ENCODE measurements at places on chromosomes 3 and 15.
A peak's percentile ranks its signal among the peaks of the same experiment; 100 is the strongest.

DNA sequence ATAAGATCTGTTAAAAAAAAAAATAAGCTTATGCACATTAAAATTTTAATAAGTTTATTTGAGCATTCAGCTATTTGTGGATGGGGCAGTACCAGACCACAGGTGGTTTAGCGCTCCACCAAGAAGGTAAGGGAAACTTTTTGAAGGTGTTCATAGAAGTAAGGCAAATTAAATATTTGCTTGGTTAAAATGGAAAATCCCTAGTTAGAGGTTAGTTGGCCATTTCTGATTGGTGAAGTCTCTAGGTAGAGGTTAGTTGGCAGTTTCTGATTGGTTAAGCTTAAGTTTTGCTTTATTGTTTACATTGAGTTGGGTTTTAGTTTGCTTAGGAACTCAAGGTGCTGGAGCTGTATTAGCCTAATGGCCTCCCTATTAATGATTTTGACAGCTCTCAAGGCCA, 30.7 kb downstream of the SCN11A start:
- DNase-seq, result no peak

DNA sequence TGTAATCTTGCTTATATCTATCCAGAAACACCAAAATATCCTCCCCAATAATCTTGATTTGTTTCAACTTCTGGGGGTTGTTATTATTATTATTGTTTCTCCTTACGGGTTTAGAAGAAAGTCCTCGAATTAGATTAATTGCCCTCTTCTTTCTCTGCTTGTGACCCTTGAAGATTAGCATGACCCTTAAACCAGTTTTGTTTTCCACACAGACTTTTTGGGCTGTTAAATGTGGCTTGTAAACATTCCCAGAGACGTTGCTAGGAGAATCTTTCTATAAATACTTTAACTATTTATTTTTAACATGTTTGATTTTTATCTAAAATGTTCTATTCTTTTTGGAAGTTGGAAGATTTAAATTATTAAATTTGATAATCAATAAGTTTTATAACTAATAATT, 4.3 kb upstream of the SUCNR1 start:
- no peak for DNase-seq

DNA sequence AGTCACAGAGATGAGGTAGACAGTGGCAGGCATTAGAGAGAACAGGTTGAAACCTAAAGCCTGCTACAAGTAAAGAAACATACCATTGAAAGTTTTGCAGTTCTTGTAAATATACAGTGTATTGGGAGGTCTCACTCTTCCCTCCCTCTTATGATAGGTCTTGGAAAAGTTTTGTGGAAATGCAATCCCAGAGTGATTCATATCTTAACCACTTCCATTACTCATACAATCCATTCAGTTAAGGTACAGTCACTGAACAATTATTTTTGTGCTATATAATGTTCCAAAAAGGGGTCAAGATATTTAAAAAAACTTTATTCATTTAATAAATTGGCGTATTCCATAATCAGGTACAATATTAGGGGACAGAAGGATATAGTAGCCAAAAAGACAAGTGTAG, 737.7 kb upstream of the ALCAM start:
- no peak for DNase-seq

GRCh38 chr3:36736301-36736700, 28.1 kb downstream of the DCLK3 start:
- DNase-seq, result no peak

GRCh38 chr3:8638994-8639658, 5.5 kb downstream of the SSUH2 start:
- DNase-seq, result peak; percentile 64

GRCh38 chr3:121836064-121836463, 1.1 kb downstream of the EAF2 start:
- no peak for DNase-seq

DNA sequence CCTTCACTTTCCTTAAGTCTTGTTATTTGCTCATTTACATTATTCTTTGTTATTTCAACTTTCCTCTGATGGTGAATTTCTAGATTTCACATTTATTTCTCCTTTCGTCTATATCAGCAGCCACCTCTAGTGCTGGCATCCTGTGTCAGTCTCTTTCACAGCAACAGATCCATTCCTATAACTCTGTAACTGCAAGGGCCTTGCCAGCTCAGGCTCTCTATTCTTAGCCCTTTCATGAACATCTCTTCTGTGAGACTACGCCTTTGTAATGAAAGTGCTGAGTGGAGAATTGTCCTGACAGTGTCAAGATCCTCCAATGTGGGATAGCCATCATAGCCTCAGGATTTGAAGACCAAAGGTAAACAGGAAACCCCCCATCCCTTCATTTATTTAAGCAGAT, 3.9 kb upstream of the SCG3 start:
- no peak for DNase-seq

DNA sequence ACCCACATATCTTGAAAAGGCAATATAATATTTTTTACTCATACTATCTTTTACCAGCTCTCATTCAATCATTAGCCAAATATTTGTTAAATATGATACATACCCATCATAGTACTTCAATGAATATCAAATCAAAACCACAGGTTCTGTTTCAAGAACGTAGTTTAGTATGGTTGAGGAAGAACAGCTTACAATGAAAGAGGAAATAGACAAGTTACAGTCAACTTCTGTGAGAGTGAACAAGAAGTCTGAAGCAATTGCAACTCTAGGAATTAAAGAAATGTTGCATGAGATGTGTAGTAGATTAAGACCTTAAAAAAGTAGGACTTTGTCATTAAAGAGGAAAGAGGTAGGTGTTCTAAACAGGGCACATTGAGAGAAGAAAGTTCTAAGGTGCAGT, 9.3 kb downstream of the BCHE start:
- DNase-seq, result no peak

DNA sequence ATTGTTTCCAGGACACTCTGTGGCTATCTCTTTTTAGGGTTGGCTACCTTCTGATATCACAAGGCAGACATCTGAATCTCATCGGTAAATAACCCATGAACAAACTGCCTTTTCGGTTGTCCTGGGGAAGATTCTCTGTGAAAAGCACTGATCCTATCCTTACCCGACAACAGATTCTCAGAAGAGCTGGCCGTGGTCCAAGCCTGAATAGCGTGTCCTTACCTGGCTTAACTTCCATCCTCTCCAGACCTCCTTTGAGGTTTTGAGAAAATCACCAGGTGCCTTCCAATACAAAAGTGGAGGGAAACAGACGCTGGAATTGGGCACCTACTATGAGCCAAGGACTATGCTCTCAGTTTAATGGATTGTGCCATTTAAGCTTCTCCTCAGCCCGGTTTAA, 87.4 kb upstream of the ARHGEF3 start:
- DNase-seq, result no peak

DNA sequence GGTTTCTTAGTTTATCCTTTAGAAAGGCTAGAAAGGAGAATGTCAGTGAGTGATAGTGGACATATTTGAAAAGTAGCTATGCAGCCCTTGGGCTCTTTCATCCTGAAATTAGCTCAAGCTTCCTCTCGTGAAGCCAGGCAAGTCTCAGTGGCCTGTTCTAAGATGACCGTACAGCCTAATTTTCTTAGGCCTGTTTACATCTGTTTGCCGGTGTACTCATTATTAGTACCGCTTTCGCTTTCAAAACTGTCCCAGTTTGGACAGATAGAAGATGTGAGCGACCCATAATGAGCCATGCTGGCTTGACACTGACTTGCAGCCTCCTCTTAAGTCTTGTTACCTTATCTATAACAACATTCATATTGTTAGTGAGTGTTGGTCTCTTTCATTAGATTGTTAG, 5.7 kb upstream of the ARL14 start:
- no peak for DNase-seq

DNA sequence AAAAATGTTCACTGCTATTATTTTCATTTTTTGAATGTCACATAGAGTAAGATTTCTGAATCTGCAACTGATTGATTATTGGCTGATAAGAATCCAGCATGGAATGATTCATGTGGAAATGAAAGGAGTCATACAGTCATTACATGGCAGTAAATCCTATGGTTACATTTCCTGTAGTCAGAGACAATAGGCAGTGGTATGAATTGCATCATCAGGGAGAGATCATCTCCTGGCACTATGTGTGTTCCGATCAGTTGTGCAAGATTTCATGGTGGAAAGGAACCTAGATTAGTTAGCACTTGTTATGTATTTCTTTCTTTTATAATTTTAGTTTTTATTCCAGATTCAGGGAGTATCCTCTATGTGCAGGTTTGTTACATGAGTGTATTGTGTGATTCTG, 38.8 kb downstream of the SLC12A1 start:
- no peak for DNase-seq

DNA sequence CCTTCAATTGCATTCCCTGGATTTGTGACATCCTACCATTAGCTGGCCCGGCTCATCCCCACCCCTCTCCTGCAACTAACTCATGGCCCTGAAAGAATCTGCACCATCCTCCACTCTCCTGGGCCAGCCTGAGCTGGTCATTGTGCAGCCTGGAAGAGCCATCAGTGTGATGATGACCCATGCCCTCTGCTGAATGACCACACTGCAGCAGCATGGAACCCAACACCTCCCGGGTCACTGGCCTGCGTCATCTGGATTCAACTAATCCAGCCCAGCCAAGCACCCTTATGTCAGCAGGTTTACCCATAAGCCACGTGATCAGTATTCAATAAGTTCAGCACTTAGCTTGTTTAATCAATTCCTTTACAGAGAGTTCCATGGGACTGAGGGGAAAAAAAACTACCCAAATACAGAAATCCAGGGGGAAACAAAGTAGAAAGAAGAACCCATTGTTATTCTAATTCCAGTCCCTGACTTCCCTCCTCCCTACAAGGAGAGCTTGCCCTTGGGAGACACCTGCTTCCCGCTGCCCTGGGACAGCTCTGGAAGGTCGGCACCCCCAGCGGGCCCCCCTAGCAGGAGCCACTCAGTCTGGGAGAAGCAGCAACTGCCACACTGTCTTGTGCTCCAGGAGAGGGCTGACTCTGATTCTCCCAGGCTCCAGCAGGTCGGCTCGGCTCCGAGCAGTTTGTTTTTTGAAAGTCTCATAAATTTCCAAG, 309.1 kb upstream of the TLE3 start:
- DNase-seq, result no peak

- no peak for DNase-seq
These were observed 14.5 kb upstream of the KBTBD12 start for GRCh38 chr3:127900536-127900935.

- no peak for DNase-seq
These were observed 18.0 kb upstream of the RAP2B start for GRCh38 chr3:153144071-153144470.

DNA sequence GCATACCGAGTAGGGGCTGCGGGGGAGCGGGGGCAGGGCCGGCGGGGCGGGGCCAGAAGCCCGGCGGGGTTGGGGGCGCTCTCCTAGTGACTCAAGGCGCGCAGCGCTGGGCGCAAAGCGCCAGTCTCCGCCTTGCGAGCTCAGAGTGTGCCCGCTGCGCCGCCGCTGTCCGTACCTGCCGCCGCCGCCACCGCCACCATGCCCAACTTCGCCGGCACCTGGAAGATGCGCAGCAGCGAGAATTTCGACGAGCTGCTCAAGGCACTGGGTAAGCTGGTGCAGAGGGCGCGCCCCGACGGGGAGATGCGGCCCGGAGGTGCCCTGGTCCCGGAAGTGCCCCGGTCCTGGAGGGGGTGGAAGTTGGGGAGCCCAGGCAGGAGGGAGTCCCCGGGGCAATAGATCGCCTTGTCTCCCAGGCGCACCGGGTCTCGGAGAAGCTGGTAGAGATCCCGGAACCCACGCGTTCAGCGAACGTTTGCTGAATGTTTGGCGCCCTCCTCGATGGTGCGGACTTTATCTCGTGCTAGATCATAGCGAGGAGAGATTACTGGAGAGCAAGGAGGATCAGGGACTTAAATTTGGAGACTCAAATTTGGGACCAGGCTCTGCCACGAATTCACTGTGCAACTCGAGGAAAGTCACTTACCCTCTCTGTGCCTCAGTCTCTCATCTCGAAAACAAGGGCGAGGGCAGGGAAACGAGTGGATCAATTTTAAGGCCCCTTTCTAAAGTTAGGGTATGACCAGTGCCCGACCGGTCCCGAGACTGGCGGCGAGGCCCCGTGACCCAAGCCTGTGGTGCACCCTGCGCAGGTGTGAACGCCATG, at the start of gene CRABP1:
TSS of gene CRABP1 (plus strand) at position 123 of the 826 bp plus-strand sequence. CDS start at position 199, 76 bp downstream.
- no peak for DNase-seq

GRCh38 chr3:4409971-4410573, 57.0 kb downstream of the SUMF1 start:
- no peak for DNase-seq

DNA sequence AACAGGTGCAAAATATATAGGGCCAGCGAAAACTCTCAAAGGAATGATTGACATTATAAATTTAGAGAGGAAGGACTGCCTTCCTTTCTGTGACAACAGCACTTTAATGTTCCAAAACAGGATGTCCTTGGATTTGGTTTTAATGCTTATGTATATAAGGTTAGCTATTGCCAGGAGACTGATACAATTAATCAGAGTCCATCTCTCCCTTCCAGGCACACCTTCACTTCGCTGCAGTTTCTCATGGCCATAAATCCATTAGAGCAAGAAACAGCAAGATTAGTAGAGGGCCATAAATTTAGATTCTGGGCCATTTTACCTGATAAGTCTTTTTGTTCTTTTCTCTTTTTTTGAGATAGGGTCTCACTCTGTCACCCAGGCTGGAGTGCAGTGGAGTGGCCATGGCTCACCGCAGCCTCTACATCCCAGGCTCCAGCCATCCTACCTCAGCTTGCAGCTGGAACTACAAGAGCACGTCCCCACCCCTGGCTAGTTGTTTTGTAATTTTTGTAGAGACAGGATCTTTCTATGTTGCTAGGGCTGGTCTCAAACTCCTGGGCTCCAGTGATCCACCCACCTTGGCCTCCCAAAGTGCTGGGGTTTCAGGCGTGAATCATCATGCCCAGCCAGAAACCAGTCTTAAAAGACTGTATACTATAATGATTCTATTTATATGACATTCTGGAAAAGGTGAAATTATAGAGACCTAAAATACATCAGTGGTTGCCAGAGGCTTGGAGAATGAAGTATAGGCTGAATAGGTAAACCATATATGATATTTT, 15.7 kb upstream of the TFRC start:
- DNase-seq, result no peak

GRCh38 chr3:16831846-16832245, 52.9 kb upstream of the PLCL2 start:
- no peak for DNase-seq

DNA sequence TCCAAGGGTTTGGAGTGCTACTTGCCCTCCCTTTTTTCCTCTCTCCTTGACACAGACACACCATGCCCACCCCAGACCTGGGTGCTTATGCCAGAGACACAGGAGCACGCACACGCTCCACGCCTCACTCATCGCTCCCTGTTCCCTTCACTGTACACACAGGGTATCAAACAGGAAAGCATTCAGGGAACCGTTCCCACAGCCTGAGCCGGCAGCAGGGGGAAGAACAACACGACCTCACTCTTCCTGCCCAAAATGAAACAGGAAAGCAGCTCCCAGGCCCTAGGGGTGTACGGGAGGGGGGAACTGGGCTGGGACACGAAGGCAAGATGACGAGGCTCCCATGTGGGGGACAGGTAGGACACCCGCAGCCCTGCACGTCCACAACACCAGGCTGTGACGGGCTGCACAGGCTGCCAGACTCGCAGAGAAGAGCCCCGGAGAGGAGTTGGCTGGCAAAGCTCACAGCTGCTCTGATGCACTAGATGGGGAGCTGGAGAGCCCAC, 11.2 kb downstream of the DLL4 start:
- peak; percentile 40 for DNase-seq

GRCh38 chr3:3126477-3127431, at the start of gene TRNT1:
Gene TRNT1, plus strand, starts transcription at chr3:3126940. Its CDS starts 2,101 bp downstream, at chr3:3129041.
- peak; percentile 96 for DNase-seq

Data from femur (tissue), 1 donor.